Suprapubic skin (tissue), 4 donors: ENCODE measurements at places on chromosomes 6 and 20. TPM values are rescaled to one million over a fixed set of nuclear protein-coding genes. Genes with fewer than 3 reads are reported as not detected.

Gene ARFGEF3
- total RNA-seq, result 20.6 TPM

Gene KHDC1
- not detected for total RNA-seq

Gene OR12D3
- not detected for total RNA-seq

Gene THEMIS
- total RNA-seq, result 1.6 TPM

Gene GPLD1
- 55.3 TPM for total RNA-seq

- no peaks in the 10 kb centered on the region for H3K36me3 ChIP-seq
- H3K27ac ChIP-seq, result no peak overlapping the region
- no peaks in the 10 kb centered on the region for H3K27me3 ChIP-seq
- H3K4me3 ChIP-seq, result no peak overlapping the region
- no peak for DNase-seq
Observed at GRCh38 chr6:147392917-147393625, 115.4 kb upstream of the SAMD5 start.

DNA sequence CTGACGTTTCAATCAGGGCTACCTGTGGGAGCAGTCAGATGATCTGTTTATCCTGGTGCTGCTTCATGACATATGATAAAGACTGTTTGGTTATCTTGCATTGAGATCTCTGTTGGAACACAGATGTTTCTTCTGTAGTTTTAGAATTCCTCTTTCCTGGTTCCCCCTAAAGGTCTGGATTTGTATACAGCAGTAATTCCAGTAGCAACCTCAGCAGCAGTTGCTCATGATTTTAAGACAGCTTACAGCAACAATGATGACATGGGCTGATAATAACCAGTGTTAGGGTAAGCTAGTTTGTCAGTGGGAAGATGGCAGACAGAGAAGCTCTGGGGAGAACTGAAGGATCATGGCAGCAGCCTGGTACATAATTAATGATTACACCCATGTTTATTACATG is 439.4 kb downstream of the PHF3 start:
- H3K4me3 ChIP-seq, result no peak overlapping the region
- no peak overlapping the region for H3K27ac ChIP-seq
- no peaks in the 10 kb centered on the region for H3K4me1 ChIP-seq
- no peak for DNase-seq
- H3K36me3 ChIP-seq, result no peaks in the 10 kb centered on the region

GRCh38 chr6:8079126-8079525 is 14.9 kb upstream of the BLOC1S5 start:
- DNase-seq, result no peak
- peaks cover 3% of the 10 kb centered on the region for H3K4me1 ChIP-seq
- no peaks in the 10 kb centered on the region for H3K36me3 ChIP-seq
- H3K4me3 ChIP-seq, result no peak overlapping the region
- H3K27ac ChIP-seq, result no peak overlapping the region
- no peaks in the 10 kb centered on the region for H3K27me3 ChIP-seq

DNA sequence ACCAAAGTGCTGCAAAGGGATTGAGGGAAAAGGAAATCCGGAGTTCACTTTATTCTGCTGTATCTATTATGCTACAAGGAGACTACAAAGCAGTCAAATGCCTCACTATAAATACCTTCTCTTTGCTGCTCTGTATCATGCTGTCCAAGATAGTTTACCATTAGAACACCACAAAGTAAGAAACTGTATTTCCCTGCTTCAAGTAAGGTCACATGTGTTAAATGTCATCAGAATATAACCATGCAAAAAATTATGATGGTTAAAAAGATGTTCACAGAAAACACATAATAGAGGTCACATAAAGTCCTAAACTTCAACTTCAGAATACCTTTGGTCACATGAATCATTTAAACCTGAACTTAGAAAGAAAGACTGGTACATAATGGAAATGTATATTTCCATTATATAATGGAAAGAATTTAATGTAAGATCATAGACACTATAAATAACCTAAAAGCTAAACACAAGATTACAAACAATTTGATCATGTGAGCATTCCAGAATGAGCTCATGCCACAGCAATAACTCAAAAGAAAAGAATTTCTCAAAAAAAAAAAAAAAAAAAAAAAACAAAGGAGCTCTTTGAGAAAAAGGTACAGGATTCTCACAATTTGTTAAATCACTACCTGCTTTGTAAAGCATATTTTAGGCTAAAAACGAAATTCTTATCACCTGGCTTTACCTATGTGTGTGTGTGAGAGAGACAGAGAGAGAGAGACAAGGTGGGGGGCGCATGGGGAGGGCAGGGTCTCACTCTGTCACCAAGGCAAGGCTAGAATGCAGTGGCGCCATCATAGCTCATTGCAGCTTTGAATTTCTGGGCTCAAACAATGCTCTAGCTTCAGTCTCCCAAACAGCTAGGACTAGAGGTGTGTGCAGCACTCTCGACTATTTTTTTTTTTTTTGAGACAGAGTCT is 58.7 kb downstream of the KIF13A start:
- H3K4me3 ChIP-seq, result no peak overlapping the region
- H3K27me3 ChIP-seq, result no peaks in the 10 kb centered on the region

DNA sequence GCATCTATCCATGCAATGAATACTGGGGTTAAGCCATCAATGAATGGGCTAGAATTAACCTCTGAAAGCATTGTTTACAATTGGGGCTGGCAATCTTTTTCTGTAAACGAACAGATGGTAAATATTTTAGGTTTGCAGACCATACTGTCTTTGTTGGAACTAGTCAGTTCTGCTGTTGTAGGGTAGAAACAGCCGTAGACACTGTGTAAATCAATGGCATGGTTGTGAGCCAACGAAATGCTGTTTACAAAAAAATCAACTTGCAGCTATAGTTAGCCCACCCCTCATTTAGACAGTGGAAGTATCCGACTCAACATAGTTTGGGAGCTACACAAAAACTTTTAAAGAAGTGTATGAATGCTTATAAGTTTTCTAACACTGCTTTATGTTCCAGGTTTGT is 91.5 kb downstream of the BCKDHB start:
- H3K4me3 ChIP-seq, result no peak overlapping the region
- no peaks in the 10 kb centered on the region for H3K36me3 ChIP-seq
- DNase-seq, result no peak

DNA sequence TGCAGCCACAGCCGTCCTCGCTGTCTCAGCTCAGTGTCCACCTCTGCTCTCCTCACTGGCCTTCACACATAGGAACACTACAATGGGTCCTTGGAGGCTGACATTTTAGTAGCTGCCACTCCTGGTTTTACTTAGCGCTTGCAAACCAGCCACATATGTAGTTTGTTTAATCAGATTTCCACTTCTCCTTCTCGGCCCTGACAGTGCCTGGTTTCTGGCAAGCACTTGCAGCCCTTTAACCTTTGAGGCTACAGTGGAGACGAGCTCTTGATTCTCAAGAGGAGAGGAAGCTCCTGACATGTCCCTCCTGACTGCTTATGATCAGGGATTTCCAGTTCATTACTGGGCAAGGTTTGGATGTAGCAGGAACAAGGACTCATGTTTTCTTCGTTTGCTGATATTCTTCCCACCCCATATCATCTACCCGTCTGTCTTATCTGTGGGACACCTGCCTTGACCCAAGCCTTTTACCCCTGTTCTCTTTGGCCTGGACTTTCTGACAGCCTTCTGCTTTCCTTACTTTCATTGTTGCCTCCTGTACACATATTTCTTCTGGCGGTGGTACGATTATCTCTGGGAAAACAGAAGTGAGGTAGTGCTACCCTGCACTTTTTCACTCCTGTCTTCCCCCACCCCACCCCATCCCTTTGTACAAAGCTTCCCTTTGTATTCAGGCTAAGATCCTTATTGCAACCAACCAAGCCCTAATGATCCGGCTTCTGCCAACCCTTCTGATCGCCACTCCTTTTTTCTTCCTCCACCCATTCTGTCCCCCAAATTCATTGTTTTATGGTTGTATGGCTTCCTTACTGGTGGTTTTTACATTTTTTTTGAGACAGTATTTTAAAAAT is 31.2 kb downstream of the CEP43 start:
- H3K4me3 ChIP-seq, result no peak overlapping the region
- H3K4me1 ChIP-seq, result no peaks in the 10 kb centered on the region
- no peak overlapping the region for H3K27ac ChIP-seq
- no peak for DNase-seq

DNA sequence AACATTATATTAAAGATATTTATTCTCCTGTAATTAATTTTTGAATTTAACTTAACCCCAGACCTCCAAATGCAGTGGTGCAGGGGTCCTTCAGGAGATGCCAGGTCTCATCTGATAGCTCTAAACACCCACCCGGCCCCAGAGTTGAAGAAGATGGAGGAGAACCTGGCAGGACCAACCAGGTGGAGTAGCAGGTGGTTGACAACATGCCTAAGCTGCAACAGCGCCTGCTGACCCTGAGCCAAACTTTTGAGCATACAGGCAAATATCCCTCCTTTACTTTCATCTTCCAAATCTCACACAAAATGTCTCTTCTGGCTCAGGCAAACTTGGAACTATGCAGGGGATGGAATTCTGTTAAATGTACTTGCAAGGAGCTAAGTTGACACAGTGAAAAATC is 145.3 kb upstream of the TCF21 start:
- no peak overlapping the region for H3K4me3 ChIP-seq
- DNase-seq, result no peak
- H3K36me3 ChIP-seq, result no peaks in the 10 kb centered on the region
- no peak overlapping the region for H3K27ac ChIP-seq
